ENCODE measurements at places on chromosomes 4 and X.

DNA sequence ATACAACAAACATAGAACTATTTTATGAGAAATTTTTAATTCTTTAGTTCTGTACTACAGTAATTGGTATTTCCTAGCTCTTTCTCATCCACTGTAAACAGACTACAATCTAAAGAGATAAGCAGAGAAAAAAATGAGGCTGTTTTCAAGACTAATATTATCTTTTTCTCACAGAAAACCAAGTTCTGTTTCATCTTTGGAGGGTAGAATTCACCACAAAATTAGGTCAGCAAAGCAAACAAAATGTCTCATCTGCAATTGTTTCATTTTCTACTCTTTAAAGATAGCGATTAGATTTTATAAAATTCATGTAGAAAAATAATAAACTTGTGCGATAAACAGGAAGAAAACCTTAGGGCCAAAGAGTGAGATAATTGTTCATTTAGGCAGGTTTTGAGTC, 10.8 kb downstream of the APOO start:
- no peak for DNase-seq

DNA sequence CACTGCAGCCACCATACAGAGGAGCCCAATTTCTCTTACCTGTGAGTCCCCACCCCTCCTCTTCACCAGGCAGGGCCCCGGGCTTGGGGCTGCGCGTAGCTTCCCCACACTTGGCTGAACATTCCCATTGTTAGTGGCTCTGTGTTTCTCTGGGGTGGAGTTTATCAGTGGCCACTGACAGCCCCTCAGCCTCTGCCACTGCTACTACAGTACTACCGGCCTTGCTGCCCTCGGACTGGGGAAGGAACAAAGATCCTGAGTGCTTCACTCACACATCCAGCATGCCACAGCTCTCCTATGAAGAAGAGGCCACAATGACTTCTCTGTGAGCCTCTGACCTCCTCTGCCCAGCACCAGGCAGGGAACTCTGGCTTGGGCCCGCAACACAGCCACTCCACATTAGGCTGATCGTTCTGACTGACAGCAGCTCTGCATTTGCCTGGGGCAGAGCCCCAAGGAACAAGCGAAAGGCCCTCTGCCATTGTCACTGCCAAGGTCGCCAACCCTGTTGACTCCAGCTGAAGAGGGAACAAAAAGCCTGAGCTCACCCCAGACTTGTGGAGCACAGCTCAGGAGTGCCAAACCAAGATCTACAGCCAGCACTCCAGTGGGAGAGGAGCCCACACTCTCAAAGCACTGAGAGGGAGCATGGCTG, 24.0 kb downstream of the ABCB7 start:
- no peak for DNase-seq

GRCh38 chr4:8340781-8341241, 71.3 kb downstream of the HTRA3 start:
- no peak for DNase-seq

DNA sequence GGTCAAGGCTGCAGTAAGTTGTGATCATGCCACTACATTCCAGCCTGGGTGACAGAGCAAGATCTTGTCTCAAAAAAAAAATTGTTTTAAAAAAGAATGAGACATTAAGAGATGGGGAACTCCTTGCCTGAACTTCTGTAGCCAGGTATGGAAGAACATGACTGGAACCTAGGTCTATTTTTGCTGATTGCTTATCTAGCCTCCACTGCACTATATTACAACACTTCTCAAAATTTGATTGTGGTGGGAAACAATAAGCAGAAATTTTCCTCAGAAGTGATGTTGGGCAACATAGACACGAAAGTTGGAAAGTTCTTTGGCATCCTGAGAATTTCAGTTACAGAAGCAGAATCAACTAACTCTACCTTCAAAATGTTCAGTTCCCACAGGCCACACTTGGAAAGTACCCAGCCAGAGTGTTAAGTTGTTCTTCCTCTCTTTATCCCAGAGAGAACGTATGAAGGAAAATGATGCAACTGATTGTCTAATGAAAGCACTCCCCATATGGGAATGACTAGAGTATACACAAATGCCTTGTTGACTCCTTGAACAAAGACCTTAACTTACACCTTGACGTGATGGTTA, 50.0 kb downstream of the LUZP4 start:
- no peak for DNase-seq

GRCh38 chrX:20352935-20353336, 86.2 kb upstream of the RPS6KA3 start:
- no peak for DNase-seq

- no peak for DNase-seq
These were observed 1016.7 kb upstream of the LCORL start for GRCh38 chr4:19038231-19038630.

DNA sequence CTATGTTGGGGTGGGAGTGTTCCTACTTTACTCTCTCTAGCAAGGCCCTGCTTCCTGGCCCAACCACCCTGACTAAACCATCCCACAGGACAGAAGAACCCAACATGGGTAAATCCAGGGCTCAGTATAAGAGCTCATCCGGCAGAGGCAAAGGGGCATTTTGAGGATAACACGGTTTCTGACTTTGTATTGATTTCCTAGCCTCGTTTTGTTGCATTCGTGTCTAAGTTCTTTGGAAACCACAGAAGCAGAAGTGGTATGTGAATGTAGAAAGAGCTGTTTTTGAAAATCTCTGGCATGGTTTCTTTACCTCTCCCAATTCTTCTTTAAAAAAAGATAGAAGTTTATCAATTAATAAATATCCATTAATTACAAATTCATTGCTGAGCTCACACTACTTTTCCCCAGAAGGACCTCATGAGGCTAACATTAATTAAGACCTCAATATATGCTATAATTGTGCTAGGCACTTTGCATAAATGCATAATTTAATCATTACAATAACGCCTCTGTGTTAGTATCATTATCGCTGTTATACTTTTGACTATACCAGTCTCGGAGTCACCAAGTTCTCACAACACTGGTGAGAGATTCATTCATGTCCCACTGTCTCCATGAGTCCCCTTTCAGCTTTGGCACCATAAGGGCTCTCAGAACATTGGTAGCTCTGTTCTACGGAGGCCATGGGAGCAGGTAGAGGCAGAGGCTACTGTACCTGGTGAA, 5.8 kb upstream of the CLNK start:
- no peak for DNase-seq

DNA sequence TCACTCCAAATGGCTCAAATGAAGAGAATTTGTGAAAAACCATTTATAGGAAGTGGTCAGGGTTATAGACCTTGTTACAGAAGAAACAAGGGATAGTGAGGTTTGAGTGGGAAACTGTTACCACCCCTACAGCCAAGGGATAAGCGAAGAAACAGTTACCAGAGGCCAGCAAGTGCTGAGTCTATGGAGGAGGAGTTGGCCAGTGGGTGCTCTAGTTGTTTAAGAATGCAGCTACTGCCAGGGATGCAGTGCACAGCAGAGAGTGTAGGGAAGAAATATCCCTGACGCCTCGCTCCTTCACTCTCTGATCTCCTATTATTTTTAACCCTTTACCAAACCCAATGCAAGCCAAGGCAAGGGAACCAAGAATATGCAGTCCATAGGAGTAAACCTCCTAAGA, 15.2 kb upstream of the SYTL4 start:
- no peak for DNase-seq

GRCh38 chrX:650324-650723, 19.7 kb downstream of the SHOX start:
- no peak for DNase-seq

DNA sequence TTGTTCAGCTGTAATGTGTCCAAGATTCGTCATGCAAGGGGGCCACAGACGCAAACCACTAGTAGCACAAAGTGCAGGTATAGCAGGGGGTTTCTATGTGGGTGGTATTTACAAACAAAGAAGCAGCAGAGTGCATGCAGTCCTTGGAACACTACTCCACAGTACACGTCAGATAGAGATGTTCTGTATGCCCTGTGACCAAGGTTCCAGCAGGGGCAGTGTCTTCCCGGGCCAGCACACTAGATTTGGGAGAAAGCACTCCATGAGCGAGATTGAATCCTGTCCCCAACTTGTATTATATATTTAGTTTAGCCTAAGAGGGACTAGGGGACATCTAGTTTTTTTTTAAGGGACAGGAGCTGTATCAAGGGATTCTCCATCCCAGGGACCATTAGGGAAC, 54.4 kb upstream of the ESX1 start:
- no peak for DNase-seq

DNA sequence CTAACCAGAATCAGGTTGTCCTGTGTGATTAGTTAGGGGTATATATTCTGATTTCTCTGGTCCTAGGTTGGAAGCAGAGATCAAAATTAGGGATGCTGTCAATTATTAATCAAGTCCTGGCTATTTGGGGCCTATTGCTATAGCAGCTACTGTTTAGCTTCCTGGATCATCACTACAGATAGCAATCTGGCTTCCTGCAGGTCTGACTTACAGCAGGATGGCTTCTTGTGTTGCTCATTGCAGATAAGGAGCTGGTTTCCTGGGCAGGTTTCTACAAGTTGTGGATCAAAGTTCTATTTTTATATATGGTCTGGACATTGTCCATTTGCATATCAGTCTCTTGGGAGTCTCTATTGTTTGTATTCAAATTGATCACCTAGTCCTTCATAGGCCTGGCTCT, 57.7 kb upstream of the C4orf54 start:
- no peak for DNase-seq

DNA sequence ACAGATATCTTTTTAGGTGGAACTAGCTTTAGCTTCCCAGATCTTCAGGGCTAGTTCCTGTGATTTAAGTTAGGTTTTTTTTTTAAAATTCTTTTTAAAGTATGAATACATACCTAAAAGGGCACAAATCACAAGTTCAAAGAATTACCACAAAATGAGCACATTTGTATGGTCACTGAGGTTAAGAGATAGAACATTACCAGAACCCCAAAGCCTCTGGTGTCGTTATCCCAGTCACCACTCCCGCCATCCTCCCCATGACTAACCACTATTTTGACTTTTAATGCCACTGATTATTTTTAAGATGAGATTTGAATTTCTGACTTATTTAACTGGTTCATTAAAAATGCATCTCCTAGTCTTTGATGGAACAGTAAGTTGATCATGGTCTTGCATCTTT, 5.4 kb downstream of the PGK1 start:
- no peak for DNase-seq

DNA sequence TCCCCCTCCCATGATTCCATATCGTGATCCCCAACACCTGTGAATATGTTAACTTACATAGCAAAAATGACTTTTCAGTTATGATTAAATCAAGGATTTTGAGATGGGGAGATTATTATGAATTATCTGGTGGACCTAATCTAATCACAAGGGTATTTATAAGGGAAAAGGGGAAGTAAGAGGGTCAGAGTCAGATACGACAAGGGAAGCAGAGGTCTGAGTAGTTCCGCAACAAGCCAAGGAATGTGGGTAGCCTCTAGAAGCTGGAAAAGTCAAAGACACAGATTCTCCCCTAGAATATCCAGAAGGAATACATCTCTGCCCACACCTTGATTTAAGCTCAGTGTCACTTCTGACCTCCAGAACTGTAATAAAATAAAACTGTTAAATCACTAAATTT, 1.0 kb upstream of the IL13RA1 start:
- no peak for DNase-seq

GRCh38 chrX:48559636-48560035, 14.6 kb upstream of the RBM3 start:
- no peak for DNase-seq

All from AG09309 (cell line).